Activated CD8-positive, alpha-beta memory T cell treated with anti-CD3 and anti-CD28 coated beads for 4 hours (primary cell): ENCODE measurements at places on chromosomes 1 and 21.

GRCh38 chr21:19475525-19475924 lies 1071.9 kb upstream of the TMPRSS15 start:
- DNase-seq: no peak

- DNase-seq: no peak
These were observed 52.5 kb downstream of the DISP1 start for GRCh38 chr1:222867316-222867715.

DNA sequence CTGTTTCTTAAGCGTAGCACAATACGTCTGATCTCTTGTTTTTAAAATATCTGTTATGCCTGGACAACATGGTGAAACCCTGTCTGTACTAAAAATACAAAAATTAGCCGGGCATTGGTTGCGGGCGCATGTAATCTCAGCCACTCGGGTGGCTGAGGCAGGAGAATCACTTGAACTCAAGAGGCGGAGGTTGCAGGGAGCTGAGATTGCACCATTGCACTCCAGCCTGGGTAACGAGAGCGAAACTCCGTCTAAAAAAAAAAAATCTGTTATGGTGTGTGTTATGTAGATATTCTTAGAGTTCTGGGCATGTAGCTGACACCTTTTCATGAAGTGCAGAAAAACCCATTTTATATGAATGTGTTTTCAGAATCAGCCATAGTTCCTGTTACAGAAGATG lies 38.2 kb downstream of the RABGAP1L start:
- no peak for DNase-seq

DNA sequence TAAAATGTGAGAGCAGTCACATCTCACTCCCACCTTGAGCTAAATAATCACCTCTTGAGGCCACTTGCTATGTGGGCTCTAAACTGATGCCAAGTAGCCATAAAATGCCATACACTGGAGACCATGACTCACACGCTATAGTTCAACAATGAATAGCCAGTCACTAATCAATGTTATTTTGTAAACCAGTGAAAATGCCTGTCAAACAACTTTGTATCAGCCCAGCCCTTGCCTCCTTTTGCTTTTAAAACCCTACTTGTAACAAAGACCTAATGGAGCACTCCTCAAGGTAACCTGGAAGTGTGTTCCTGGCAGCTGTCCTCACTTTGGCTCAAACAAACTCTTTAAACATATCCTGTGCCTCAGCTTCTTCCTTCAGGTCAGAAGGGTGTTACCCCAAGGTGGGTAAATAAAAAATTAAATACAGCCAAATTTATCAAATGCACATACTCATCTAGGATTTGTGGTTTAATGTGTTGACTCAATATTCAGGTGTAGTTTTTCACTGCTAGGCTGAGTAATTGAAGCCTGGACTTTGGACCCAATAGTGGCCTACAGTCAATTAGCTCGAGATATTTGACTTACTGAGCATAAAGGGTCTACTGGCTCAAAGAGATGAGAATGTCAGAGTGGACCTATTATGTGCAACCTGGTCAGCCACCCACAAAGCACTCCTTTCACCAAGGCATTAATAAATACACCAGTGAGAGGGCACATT lies 154.3 kb downstream of the COQ8A start:
- DNase-seq: no peak

- no peak for DNase-seq
These were observed 16.0 kb downstream of the RRP1 start for GRCh38 chr21:43805275-43805800.

- no peak for DNase-seq
These were observed 67.2 kb upstream of the SCAF4 start for GRCh38 chr21:31798842-31799704.

GRCh38 chr1:75392278-75392677 lies 218.6 kb downstream of the SLC44A5 start:
- no peak for DNase-seq

DNA sequence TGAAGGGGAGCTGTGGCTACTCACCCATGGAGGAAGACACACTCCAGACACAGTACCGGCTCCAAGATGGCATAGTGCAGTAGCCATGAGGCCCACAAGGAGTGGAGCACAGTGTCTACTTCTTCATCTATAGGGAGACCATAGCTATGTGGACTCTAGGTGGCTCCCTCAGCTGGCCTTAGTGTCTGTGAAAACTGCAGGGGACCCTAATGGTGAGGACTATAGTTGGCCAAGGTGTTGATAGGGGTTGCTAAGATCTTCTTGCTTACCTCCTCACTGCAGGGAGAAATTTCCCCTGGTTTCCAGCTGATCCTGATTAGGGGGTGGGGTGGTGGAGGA lies 58.9 kb downstream of the DIPK1A start:
- DNase-seq: no peak

DNA sequence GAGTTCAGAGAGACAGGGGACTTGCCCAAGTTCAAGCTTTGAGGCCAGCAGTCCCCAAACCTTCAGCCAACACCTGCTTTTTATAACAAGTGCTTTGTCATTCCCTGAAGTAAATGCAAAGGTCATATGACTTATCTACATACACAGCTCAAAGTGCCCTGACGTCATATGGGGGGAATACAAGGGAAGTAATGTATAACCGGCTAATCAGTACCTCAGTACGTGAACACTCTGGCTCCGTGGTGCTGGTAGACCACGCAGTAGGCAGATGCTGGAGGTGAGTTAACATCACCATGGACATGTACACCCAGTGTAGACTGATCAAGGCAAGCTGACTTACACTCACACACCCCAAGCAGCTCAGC lies 60.0 kb downstream of the BACE2 start:
- no peak for DNase-seq

- DNase-seq: no peak
These were observed 29.7 kb upstream of the KDM4A start for GRCh38 chr1:43619996-43620920.

- DNase-seq: no peak
These were observed 138.7 kb upstream of the ZNF648 start for GRCh38 chr1:182200025-182200812.

- DNase-seq: no peak
These were observed 48.8 kb upstream of the HMGB4 start for GRCh38 chr1:33815061-33815460.

GRCh38 chr21:36908260-36908908 lies 58.1 kb downstream of the HLCS start:
- DNase-seq: no peak

DNA sequence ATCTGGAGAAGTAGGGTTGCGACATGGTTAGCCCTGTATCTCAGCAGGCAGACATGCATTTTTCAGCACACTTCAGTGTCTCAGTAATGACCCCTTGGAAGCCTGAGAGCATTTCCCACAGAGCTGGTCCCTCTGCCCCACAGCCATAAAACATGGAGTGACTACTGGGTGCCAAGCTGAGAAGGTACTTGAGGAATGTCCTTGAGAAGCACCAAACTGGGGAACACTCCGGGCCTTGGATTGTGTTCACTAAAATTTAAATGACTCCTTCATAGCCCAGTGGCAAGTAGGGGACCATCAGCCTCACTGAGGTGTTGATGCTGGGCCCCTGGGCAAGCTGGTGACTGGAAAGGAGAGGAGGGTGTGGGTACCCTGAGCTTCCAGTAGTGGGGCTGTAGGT lies 54.7 kb downstream of the KCNJ6 start:
- DNase-seq: no peak

DNA sequence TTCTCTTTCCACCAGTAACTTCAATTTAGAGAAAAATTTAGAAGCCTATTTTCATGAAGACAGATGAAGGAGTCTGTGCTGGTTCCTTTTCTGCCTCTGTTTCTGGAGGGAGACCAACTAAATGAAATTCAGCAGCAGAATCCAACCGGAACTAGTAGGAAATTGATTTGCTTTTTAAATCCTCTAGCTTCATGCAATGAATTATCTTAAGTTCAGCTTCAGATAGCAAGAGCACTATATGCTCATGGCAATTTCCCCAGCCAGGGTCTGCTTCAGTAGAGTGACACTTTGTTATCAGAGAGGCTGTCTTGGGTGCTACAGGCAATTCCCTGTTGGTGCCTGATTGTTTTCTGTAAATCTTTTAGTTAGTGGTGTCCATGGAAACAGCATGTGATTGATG lies 189.7 kb downstream of the SLC35F3 start:
- DNase-seq: no peak

DNA sequence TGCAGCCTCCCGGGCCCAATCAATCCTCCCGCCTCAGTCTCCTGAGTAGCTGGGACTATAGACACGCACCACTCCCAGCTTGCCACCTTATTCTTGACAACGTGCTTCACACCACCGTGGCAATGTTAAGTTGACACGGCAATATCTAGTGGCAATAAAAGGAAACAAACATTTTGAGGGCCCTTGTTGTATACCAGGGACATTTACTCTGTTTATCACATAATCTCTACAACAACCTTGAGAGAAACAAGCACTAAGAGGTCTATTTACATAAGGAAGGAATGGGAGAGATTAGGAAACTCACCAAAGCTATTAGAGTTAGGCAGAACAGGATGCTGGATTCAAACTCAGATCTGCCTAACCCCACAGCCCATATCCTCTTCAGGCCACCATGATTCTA lies 3.1 kb downstream of the KLHDC8A start:
- no peak for DNase-seq

GRCh38 chr1:74681851-74682250 lies 8.3 kb upstream of the ERICH3 start:
- DNase-seq: no peak

GRCh38 chr1:205285381-205286101 lies 36.0 kb downstream of the NUAK2 start:
- DNase-seq: peak; percentile 28

DNA sequence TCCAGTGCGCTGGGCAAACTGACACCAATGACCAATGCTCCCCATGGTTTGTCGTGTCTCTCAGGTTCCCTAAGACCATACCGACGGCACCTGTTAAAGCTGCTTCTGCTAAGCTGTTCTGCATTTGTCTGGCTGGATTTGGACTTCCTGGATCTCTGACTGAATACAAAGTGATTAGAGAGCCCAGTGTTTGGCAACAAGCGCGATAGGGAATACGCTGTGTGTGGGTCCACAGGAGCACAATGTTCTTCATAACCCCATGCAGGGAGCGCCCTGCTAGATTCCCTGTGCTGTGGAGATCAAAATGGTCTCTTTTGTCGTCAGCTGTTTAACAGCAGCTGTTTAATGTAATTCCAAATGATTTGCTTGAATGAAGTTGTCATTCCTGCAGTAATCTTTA lies 26.0 kb upstream of the ESRRG start:
- DNase-seq: no peak

- no peak for DNase-seq
These were observed 257.2 kb downstream of the NPHP4 start for GRCh38 chr1:5734996-5735395.

DNA sequence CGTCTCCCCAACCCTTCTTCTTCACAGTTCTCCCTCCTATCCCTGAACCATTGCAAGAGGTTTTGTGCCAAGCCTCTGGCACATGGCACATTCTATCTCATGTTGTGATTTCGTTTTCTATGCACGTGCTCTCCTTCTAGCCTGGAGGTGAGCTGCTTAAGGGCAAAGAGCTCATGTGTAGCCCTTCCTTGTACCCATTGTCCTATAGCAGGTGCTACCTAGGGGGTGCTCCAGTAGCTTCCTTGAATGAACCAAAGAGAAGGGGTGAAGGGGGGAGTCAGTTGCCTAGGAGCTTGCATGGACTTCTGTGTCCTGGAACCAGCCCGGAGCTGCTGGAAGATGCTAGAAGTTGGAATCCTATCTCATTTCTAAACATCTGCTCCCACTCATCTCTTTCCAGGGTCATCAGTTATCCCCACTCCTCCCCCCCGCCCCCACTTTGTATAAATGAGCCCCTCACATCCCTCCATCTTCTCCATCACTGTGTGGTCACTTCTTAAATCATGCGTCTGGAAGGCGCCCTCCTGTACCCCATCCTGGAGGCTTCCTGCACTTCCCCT lies 535 bp upstream of the DISC1 start:
- no peak for DNase-seq

DNA sequence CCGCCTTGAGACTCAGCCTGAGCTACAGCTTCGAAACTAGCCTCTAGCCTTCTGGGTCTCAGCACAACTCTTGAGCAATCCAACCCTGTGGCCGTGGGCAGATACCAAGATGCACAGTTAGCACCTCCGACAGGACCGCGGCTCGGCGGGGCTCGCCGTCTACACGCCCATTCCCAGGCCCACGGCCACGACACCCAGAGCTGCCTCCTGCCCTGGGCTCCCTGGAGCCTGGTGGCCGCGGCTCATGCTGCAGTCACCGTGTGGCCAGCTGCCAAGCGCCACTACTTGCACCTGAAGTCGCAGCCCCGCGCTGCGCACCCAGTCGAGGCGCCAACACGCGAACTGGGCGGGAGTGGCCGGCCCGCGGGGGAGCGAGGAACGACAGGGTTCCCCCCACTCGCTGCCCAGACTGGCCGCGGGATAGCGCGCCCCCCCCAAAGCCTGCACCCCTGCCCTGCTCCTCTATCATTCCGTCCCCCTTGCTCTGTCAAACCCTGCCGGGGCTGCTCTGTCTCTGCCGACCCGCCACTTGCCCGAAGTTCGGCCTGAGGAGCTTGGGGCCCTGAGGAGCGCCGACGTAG lies 729 bp upstream of the CDCA8 start:
- DNase-seq: no peak

DNA sequence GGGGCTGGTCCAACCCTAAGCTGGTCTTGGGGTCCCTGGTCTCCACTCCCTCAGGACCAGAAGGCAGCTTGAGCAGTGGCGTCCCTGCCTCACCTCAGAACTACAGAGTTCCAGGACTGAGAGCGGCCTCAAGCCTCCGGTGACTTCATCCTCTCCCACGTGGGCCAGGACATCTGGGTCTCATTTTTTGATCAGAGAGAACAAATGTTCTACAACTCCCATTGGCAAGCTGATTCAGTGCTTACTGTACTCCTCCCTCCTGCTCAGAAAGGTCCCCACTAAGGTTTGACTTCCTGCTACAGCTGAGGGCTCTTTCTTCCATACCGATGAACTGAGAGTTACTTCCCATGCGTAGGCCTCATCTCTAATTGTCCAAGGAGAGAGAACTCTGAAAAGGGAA lies 78.5 kb downstream of the PLXNA2 start:
- no peak for DNase-seq

- no peak for DNase-seq
These were observed 4.8 kb downstream of the SNIP1 start for GRCh38 chr1:37549341-37549740.
